ENCODE measurements at places on chromosomes 7 and 10.
A peak's percentile ranks its signal among the peaks of the same experiment; 100 is the strongest.

- no peak for DNase-seq
These were observed 3.2 kb downstream of the CDH23 start for GRCh38 chr10:71399946-71400345.

GRCh38 chr10:54139819-54140428 is 661.1 kb downstream of the PCDH15 start:
- DNase-seq: no peak

GRCh38 chr7:139797607-139798006 is 19.8 kb upstream of the HIPK2 start:
- no peak for DNase-seq

GRCh38 chr10:130045091-130045652 is 65.5 kb downstream of the C10orf143 start:
- no peak for DNase-seq

DNA sequence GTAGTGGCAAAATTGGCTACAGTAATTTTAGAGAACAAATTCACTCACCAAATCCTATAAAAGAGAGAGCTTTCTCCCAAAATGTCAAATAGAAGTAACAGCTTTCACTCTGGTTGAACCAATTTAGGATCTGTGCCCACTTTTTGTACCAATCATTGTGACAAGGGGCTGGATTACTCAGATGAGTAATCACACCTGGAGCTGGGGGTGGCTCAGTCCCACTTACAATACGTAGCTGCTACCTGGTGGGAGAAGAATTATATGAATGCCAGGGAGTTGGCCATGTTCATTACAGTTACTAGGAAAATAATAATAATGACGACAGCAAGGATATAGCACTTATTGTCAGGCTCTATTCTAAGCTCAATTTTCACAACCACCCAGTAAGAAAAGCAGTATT is 23.4 kb upstream of the SLC26A3 start:
- DNase-seq: no peak

DNA sequence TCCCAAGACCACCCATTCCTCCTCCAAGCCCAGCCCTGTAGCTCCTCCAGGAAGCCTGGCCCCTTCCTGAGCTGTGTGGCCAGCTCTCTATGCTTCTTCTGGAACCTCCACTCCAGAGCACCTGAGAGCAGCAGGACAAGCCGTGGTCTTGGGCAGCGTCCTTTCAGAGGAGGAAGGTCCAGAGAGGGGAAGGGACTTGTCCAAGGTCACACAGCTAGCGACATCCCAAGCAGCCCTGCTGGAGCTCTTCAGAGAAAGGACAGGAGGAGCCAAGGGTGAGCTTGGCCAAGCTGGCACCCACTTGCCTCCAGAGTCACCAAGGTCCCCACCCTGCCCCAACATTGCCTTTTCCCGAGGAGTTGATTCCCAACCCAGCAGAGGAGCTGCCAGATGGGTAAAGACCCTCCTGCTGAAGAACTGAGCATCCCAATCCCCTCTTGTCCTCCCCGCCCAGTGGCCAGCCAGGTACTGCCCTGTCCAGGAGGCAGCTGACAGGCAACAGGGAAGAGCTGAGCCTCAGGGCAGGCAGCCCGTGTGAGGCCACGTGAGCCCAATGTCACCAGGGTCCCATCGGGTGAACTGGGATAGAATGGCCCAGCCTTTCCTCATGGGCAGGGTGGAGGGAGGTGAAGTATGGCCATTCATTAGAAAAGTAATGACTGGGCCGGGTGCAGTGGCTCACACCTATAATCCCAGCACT is 46.2 kb downstream of the UNC5B start:
- DNase-seq: no peak

GRCh38 chr10:78805176-78805575 is 263.6 kb upstream of the ZMIZ1 start:
- no peak for DNase-seq

DNA sequence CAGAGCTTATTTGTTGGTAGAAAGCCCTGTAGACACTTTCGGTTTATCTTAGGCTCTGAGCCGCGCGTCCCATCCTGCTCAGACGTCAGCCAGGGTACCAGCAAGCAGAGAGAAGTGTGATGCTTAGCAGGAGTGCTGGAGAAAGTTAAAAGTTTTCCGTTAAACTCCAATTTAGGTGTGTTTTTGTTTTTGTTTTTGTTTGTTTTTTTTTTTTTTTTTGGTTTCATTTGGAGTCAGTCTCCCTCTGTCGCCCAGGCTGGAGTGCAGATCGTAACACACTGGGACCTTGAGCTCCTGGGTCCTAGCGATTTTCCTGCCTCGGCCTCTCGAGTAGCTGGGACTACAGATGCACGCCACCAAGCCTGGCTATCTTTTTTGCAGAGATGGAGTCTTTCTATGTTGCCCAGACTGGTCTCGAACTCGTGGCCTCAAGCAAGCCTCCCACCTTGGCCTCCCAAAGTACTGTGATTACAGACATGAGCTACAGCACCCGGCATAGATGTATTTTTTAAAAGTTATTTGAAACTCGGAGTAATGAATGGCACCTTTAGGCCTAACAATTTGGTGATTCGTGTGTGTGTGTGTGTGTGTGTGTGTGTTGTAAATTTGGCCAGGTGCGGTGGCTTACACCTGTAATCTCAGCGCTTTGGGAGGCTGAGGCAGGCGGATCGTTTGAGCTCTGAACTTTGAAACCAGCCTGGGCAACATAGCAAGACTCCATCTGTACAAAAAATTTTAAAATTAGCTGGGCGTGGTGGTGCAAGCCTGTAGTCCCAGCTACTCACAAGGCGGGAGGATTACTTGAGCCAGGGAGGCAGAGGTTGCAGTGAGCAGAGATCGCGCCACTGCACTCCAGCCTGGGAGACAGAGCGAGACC is 1.3 kb upstream of the HIP1 start:
- DNase-seq: peak; percentile 63

- no peak for DNase-seq
These were observed 21.1 kb upstream of the PSMG3 start for GRCh38 chr7:1590887-1591286.

DNA sequence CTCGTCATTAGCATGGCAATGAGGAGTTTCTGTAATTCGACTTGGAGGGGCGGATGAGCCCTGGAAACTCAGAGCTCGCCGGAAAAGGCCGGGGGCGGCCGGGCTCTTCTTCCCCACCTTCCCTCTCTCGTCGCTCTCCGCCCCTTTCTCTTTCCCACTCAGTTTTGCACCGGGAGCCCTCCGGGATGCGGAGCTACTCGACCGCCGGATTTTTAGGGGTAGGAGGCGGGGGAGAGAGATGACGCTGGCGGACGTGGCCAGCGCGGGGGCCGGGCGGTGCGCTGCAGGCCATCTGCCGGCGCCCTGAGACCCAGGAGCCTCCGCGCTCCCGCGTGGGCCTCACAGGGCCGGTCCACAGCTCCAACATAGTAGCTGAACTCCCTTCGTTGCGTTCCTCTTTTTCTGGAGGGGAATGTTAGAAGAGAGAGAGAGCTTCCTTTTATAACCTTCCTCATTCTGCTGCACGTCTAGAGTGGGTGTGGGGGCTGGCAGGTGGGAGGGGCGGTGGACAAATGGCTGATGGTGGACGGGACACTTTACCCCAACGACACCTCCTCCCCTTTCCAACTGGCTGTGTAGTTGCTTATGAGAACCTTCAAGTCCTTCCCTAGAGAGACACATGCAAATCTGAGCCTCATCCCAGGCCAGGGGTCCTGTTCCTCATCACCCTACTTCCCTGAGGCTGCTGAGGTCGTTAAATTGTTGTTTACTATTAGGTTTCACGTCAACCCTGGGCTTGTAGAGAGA is 1.1 kb upstream of the HOXA1 start:
- no peak for DNase-seq

DNA sequence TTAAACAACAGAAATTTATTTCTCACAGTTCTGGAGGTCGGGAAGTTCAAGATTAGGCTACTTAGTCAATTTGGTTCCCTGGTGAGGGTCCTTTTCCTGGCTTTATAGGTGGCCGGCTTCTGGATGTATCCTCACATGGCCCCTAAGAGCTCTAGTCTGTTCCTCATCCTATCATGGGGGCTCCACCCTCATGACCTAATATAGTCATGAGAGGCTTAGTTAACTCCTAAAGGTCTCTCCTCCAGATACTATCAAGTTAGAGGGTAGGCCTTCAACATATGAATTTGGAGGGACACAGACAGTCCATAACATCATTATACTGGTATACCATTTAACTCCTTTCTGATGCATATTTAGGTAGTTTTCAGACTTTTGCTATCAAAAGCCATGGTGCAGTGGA is 7.6 kb downstream of the MAPK8 start:
- DNase-seq: no peak

GRCh38 chr10:76643511-76643911 is 994.1 kb downstream of the KCNMA1 start:
- no peak for DNase-seq

- no peak for DNase-seq
These were observed 22.3 kb upstream of the INMT start for GRCh38 chr7:30729642-30730041.

- DNase-seq: no peak
These were observed 30.6 kb downstream of the RPA3 start for GRCh38 chr7:7687800-7688199.

DNA sequence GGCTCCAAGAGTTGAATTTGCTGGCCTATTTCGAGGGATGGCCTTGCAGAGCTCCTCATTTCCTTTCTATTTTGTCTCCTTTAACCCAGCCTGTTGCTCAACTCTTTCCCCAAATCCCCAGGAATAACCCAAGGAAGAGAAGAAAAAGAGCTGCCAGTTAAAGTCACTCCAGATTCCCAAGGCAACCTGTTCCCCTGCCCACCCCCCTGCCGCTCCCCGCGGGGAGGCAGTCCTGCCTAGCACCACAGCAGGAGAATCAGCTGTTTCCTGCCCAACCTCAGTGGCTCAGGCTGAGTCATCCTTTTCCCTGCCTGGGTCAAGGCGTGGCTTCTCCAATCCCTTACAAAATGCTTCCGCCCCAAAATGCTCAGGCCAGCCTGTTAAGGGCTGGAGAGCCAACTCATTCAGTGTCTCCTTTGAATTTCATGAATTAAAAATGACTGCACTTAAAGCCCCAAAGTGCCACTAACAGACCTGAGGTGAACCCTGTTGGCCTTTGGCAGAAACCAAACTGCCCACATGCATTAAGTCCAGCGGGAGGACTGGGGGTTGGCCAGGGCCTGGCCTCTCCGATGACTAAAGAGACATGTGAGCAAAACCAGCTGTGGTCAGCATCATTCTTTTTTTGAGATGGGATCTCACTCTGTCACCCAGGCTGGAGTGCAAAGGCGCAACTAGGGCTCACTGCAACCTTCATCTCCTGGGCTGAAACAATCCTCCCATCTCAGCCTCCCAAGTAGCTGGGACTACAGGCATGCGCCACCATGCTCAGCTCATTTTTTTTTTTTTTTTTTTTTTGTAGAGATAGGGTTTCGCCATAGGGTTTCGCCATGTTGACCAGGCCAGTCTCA is 83.2 kb upstream of the KIF5B start:
- no peak for DNase-seq

- DNase-seq: no peak
These were observed 58.4 kb downstream of the NXPH1 start for GRCh38 chr7:8491544-8492489.

GRCh38 chr10:122182308-122182707 is 88.8 kb upstream of the BTBD16 start:
- no peak for DNase-seq

DNA sequence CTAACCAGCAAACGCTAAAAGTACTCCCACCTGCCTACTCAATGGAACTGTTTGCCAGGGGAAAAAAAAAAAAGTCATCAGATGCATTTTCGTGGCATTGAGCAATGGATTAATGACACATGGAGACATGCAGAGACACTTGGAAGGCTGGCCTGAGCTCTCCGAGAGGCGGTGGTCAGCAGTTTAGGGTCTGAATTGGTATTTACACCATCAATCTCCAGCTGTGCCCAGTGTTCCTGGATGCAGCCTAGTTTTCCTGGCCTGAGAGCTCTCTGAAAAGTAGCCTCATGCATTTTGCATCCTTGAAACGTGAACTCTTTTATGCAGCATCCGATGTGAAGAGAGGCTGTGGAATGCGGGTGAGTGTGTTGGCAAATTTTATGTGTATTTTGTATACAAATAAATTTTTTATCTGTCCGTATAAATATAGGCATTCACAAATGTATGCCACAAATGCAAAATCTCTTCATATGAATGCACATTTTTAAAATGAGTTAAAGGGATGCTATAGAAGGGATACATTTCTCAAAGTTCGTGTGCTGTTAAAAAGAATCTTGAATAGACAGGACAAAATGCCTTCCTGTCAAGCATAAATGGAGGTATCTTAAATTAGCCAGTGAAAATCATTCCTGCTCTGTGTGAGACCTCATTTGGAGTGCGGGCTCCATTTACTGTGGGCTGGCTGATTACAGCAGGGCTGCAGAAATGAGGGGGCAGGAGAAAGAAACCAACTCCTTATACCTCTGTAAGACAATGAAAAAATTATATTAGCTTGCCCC is 137.7 kb upstream of the PFKP start:
- DNase-seq: no peak

- DNase-seq: no peak
These were observed 32.8 kb upstream of the SFTPD start for GRCh38 chr10:79981450-79982361.

DNA sequence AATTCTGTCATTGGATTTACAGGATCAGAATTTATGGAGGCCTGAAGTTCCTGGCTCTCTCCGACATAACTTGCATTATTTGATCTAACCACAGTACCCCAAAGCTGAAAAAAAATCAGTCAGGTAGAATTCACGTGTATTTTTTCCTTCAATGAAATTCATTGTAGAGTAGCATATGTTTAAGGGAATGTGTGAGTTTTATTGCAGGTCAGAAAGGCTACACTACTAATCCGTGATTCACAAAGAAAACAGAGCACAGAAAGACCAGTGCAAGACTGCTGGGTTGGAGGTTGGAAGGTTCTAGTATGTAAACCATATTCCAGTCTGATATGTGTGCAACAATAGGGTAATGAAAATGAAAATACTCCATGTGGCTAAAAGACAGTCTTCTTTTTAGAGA is 247.0 kb upstream of the FERD3L start:
- DNase-seq: no peak

DNA sequence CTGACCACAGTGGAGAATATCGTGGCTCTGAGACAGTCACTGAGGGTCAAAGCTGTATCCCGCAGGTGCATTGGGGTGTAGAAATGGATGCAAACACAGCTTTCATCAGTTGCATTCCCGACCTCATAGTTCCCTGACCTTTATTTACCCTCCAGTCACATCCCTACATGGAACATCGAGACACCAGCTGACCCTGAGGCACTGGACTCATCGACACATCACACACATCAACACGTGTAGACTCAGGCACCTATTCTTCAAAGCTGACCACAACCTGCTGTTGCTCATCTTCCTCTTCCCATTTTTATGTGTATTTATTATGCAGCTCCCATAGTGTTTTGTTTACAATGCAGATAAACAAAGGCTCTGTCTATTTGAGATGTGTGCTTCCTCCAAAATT is 396.9 kb upstream of the NRP1 start:
- DNase-seq: no peak

- DNase-seq: no peak
These were observed 242.2 kb downstream of the MALRD1 start for GRCh38 chr10:19290770-19291169.

Measured in activated effector memory CD4-positive, alpha-beta T cell treated with anti-CD3 and anti-CD28 coated beads, Interleukin-2, amount 50 U/mL, for 16 hours (primary cell).